ENCODE measurements at places on chromosomes 3 and 15. TPM values are rescaled to one million over a fixed set of nuclear protein-coding genes. Genes with fewer than 3 reads are reported as not detected.
A peak's percentile ranks its signal among the peaks of the same experiment; 100 is the strongest.

- peak; percentile 44 for DNase-seq
Measured at GRCh38 chr15:59622289-59622688, 10.7 kb downstream of the GCNT3 start.

DNA sequence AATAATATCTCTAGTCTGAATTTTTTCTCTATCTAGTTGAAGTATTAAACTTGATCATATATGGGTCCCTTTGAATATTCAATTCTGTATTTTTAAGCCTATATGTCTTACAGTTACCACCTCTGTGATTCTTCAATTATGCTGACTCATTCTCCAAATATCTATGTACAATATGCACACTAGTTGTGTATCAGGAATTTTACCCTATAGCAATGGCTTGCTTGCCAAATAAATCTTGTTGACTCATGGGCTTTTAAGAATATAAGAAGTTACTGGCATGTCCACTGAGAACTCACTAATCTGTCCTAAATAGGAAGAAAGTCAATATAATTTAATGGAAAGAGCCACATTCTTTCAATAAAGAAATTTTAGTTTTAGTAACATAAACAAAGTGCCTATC lies 656.3 kb downstream of the RBMS3 start:
- no peak for DNase-seq

DNA sequence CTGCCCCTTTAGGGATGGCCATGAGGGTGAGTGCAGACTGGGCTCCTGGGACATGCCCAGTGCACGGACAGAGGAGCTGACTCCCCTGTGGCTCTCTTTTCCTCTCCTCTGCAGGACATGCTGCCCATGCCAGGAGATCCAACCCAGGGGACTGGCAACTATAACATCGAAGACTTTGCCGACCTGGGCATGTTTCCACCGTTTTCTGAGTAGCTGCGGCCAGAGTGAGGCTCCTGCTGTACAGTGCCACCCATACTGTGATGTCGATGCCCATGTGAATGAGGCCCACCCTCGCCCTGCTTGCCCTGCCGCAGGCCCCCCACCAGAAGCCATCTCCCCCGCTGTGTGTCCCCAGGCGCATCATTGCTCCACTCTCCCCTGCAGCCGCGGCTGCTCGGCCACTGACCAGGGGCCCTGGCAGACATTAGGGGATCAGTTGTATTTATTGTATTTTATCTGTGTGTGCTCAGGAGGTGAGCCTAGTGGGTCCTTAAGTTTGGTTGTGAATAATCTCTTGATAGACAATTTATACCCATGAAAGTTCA lies 101.6 kb upstream of the ABHD17C start:
- no peak for DNase-seq

- no peak for DNase-seq
Measured at GRCh38 chr15:34773917-34774316, 19.1 kb upstream of the GJD2 start.

DNA sequence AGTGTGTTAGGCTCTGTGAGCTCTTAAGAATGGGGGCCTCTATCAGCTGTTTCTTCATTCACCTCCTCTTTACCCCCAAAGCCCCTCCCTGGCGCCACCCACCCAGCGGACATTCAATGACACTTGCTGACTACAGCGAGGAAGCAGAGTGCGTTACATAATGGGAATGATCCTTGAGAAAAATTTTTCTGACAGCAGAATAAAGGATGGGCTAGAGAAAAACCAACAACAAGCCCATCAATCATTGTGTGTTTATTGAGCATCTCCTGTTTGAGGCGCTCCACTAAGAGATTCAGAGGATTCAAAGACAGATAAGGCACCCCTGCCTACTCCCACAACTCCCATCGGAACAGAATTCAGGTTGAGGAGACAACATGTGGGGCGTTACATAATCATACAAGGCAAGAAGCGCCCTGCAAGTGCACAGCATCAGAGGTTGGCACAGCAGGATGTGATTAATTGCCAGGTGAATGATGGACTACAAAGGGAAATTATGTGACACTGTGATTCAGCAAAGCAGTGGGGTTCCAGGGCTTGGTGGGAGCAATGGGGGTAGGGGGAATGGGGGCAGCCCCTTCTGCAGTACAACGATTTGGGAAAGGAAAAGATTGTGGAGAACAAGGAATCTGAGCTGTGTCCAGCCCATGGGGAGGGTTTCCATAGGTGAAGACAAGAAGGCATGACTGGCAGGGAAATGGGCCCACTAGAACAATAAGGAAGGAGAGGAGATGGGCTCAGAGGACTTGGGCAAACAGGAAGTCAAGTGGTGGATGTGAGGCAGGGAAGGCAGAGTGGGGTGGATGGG lies 141.3 kb upstream of the ATP2B2 start:
- no peak for DNase-seq

DNA sequence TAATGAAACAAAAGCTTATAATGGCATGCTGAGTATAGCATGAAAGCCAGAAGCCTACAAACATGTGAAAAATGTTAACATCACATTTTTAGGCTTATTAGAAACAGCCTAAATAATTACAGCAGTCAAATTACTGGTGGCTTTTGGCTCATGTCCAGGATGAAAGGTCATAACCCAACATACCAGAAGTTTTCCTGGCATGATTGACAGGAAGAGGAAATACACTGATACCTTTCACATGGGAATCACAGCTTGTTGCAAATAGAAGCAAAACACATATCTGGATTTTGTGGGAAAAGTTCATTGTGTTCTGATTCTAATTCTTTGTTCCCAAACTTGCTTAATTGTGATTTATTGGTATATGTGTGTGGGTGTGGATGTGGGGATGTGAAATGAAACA lies 393.5 kb upstream of the ARRDC4 start:
- no peak for DNase-seq

DNA sequence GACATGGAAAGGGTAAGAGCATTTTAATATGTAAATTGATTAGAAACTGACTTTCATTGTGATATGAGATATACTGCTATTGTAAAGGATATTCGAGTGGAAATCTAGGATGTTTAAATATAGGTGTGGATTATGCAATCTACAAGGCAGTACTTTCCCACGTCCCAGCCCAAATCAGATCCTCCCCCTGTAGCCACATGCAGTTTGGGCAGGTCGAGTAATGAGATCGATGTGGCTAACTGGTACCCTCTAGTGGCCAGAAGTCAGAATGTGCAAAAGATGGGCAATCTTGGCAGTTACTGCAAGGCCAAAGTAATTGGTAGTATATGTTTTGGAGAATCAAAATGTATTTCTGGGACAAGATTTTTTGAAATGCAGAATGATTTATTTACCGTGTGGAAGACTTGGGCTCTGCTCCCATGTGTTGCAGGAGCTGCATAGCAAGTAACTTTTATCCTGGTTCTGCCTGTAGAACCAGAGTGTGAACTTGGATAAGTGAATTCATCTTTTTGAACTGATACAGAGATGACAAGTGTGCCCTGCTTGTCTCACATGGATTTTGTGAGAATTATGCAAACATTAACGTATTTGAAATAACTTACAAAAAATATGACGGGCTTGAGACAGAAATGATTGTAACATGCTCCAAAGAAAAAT lies 94.5 kb upstream of the ADAMTSL3 start:
- peak; percentile 48 for DNase-seq

GRCh38 chr15:93164409-93164808 lies 75.4 kb upstream of the RGMA start:
- no peak for DNase-seq

DNA sequence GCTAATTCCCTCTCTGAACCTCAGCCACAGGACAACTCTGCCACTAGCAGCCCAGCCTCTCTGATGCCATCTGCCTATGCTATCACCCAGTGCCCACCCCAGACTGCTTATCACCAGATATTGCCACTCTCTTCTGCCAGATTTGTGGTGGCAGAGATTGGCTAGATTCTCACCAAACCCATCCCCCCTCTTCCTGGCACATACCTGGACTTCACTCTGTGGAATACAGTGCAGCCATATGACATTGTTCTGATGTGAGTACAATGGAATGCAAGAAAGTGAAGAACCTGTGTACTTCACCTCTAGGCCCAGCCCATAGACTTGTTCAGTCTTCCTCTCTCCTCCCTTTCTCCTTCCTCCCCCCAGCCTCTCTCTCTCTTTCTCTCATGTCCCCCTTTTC lies 46.9 kb upstream of the NTRK3 start:
- no peak for DNase-seq

GRCh38 chr3:9861201-9861600 lies 17.4 kb upstream of the RPUSD3 start:
- no peak for DNase-seq

DNA sequence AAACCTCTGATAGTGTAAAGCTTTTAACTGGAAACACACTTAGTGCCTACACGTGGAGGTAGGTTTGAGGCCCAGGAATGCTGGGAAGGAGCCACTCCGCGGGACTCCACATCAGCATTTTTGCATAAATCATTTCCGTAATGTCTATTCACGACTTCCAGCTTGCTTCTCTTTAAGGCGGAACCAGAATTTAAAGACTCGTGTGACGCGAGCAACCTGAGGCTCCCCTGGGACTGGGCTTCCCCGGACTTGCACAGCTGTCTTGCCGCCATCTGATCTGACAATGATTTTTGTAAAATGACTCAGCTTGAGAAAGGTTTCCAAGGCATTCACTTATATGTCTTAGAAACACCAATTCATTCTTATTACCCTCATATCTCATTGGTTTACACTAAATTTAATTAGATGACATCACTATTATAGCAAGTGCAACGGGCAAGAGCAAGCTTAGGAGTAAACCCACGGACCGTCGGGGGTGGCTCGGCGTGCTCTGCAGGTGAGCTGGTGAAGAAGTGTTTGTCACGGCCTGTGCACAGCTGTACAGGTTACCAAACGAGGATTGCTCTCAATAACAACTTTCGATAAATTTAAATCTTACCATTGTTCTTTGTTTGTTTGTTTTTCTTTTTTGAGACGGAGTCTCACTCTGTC lies 95.2 kb downstream of the CHSY1 start:
- no peak for DNase-seq

DNA sequence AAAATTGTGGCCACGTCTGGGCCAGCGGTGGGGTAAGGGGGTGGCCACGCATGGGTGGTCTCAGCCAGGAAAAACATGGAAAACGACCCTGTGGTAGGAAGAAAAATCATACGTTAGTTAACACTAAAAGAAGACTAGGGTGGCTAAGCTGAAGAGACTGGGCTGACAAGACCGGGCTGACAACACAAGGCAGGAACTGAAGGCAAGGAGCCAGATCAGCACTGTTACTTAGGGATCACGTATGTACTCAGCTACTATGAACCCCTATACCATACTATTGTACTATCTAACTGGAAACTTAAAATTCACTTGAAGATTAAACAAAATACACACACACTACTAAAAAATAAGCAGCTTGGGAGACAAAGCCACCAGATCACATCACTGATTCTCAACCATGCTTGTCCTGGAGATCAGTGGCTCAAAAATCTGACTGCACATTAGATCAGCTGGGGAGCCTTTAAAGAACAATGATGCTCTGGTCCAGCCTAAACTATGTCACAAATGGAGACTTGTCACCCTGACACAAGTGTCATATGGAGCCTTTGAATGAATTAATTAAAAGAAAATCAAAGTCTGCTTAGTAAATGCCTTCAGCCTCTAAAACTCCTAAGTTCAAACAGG lies 442.2 kb downstream of the SHQ1 start:
- DNase-seq: no peak

DNA sequence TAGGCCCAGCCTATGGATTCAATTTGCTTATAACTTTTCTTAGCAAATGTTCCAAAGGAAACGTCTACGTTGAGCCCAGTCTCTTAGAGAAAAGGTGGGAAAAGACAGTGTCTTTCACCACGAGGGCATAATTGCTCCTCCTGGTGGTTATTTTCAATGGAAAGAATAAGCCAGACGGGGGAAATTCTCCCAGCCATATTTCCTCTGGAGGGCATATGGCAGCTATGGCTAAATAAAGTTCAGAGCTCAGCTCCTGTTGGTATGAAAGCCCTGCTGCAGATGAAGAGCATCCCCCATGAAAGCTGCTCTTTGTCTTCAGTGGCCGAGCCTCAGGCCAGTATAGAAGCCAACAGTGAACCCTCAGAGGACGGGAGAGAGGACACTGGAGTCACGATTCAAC lies 297.9 kb downstream of the RYR3 start:
- DNase-seq: no peak

- DNase-seq: no peak
Measured at GRCh38 chr3:36774052-36774451, 9.7 kb upstream of the DCLK3 start.

GRCh38 chr15:33822479-33822878 lies 145.8 kb upstream of the CHRM5 start:
- DNase-seq: no peak

GRCh38 chr15:85116925-85117646 lies 135.4 kb downstream of the PDE8A start:
- DNase-seq: no peak

GRCh38 chr15:55401786-55402246 lies 6.3 kb downstream of the CCPG1 start:
- DNase-seq: no peak

DNA sequence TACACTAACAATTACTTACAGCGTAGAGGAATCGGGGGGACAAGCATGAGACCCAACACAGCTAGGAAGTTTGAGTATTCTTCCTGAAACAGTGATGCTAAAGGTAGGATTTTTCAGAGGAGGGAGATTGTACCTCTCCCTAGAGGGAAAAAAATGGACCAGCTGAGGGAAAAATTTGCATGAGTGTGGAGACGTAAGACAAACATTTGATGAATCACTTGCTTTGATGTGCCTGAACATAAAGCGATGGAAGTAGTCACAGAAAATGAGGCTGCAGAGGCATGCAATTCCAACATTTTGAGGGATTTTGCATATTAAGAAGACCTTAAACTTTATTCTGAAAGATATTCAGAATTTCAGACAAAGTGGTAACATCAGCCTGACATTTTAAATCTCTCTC lies 102.2 kb downstream of the COL6A6 start:
- no peak for DNase-seq

DNA sequence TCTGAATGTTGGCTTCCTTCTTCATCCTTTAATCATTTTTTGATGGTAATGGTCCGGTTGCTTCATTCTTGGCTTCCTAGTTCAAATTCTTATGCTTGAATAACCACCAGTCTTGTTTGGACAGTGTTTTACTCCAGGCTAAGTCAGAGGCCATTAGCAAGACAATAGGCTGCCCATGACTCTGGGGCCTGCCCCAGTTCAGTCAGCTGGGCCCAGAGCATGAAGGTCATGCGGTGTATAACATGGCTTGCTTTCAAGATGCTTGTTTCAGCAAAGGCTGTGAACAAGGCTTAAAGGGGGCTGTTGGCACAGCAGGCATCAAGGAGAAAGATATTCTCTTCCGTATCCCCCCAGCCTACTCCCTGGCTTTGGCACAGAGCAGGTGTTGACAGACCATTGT lies 13.7 kb downstream of the TM4SF18 start:
- no peak for DNase-seq

- peak; percentile 71 for DNase-seq
Measured at GRCh38 chr15:41558400-41559238, at the start of gene TYRO3. Gene TYRO3, plus strand, starts transcription at chr15:41559212. Its CDS starts 46 bp downstream, at chr15:41559258.

- DNase-seq: no peak
Measured at GRCh38 chr3:183619624-183620251, 15.7 kb upstream of the KLHL24 start.

GRCh38 chr15:65937476-65937875 lies 68.2 kb downstream of the RAB11A start:
- DNase-seq: no peak

- DNase-seq: no peak
Measured at GRCh38 chr3:112647122-112647521, 6.2 kb upstream of the CCDC80 start.

Gene SLC12A1
- not detected for total RNA-seq

Gene ECE2
- 1.1 TPM for total RNA-seq

Gene IQCH
- total RNA-seq: 0.53 TPM

Gene LRRC31
- not detected for total RNA-seq

Gene SV2B
- 1.8 TPM for total RNA-seq

Gene ZIC1
- total RNA-seq: not detected

Gene GOLGA6L7
- total RNA-seq: not detected

Gene RYR3
- 0.21 TPM for total RNA-seq

Gene CCNB2
- 0.94 TPM for total RNA-seq

Gene CTXND1
- total RNA-seq: 1.3 TPM

Gene NPTN
- 223 TPM for total RNA-seq

Gene CIDEC
- total RNA-seq: 127 TPM

Gene DNASE1L3
- 1.4 TPM for total RNA-seq
